H1 (cell line): ENCODE measurements at places on chromosomes 6 and 20. TPM values are rescaled to one million over a fixed set of nuclear protein-coding genes. Genes with fewer than 3 reads are reported as not detected.

- no peak for DNase-seq
- H3K27me3 ChIP-seq = no peaks in the 10 kb centered on the region
- no peaks in the 10 kb centered on the region for H3K36me3 ChIP-seq
- peak overlapping the region; percentile 69 for H3K4me3 ChIP-seq
- H3K4me1 ChIP-seq = no peaks in the 10 kb centered on the region
These were observed 44.1 kb downstream of the DPPA5 start for GRCh38 chr6:73309785-73310502.

DNA sequence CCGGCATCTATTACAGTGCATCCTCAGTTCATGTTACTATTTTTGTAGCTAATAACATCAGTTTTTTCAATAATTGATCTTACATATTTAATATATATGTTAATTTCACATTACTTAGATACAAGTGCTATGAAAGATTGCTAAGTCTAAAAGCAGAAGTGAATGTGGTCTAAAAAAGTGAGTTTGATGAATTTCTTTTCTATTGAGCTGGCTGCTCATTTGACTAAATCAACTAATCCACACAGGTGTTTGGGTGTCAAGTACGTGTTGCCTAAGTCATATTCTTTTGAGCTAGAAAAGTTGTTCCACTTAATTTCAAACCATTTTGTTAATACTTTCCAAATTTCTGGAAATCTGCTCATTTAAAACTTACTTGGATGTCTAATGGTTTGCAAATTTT is 46.6 kb upstream of the EZR start:
- H3K27me3 ChIP-seq = no peaks in the 10 kb centered on the region
- no peaks in the 10 kb centered on the region for H3K36me3 ChIP-seq
- DNase-seq = no peak
- H3K4me3 ChIP-seq = no peak overlapping the region

GRCh38 chr6:164401871-164402270 is 907.5 kb downstream of the C6orf118 start:
- no peaks in the 10 kb centered on the region for H3K27me3 ChIP-seq
- no peak for DNase-seq
- no peaks in the 10 kb centered on the region; the same call in 1 of the 2 replicates for H3K4me1 ChIP-seq
- no peak overlapping the region for H3K4me3 ChIP-seq

GRCh38 chr6:152909241-152909640 is 73.6 kb downstream of the FBXO5 start:
- H3K27me3 ChIP-seq = peaks cover 14% of the 10 kb centered on the region
- no peaks in the 10 kb centered on the region for H3K4me1 ChIP-seq
- no peak overlapping the region for H3K27ac ChIP-seq
- H3K36me3 ChIP-seq = no peaks in the 10 kb centered on the region
- DNase-seq = no peak
- no peak overlapping the region for H3K4me3 ChIP-seq

- no peaks in the 10 kb centered on the region for H3K27me3 ChIP-seq
- DNase-seq = peak; percentile 59
- H3K4me3 ChIP-seq = no peak overlapping the region
- no peaks in the 10 kb centered on the region for H3K36me3 ChIP-seq
- H3K4me1 ChIP-seq = peaks cover 3% of the 10 kb centered on the region
These were observed 160.1 kb downstream of the ZMYND8 start for GRCh38 chr20:47196091-47197081.

DNA sequence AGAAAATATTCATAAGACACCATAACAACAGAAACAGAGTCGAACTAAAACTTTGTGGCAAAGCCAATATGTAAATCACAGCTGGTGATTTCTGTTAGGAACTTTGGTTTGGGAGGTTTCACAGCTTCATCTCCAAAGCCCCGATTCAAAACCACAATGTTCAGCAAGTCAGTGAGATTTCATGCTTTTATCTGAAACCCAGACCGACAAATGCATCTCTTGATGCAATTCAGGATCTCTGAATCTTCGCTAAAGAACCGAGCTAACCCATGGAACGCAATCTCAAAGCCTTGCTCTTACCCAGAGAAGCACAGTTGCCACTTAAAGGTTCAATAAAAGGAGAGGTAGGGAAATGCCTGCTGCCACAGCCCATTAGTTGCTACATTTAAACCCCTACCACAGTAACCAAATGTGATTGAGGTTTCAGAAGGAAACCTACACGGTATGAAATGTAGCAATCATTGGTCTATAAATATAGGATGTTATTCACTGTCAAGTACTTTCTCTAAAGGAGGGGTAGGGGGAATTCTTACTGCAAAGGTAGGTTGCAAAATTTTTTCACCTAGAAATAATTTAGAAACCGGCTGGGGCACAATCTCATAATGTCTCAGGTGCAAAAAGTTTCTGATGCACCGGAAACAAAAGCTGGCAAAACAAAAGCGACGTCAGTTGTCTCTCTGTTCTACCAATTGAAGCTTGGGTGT is 381.0 kb upstream of the ARID1B start:
- no peaks in the 10 kb centered on the region for H3K36me3 ChIP-seq
- H3K27ac ChIP-seq = no peak overlapping the region
- peak overlapping the region; percentile 51; the same call in 1 of the 2 replicates for H3K4me3 ChIP-seq
- DNase-seq = no peak
- peaks cover 7% of the 10 kb centered on the region for H3K4me1 ChIP-seq

- no peak for DNase-seq
- no peaks in the 10 kb centered on the region for H3K4me1 ChIP-seq
- H3K27me3 ChIP-seq = no peaks in the 10 kb centered on the region
- H3K27ac ChIP-seq = no peak overlapping the region
- no peak overlapping the region for H3K4me3 ChIP-seq
These were observed 197.0 kb upstream of the RNF217 start for GRCh38 chr6:124765280-124765679.

- DNase-seq = no peak
- no peak overlapping the region for H3K4me3 ChIP-seq
- no peak overlapping the region for H3K27ac ChIP-seq
- H3K36me3 ChIP-seq = no peaks in the 10 kb centered on the region
- no peaks in the 10 kb centered on the region for H3K27me3 ChIP-seq
These were observed 54.6 kb downstream of the LYRM4 start for GRCh38 chr6:5205877-5206850.

DNA sequence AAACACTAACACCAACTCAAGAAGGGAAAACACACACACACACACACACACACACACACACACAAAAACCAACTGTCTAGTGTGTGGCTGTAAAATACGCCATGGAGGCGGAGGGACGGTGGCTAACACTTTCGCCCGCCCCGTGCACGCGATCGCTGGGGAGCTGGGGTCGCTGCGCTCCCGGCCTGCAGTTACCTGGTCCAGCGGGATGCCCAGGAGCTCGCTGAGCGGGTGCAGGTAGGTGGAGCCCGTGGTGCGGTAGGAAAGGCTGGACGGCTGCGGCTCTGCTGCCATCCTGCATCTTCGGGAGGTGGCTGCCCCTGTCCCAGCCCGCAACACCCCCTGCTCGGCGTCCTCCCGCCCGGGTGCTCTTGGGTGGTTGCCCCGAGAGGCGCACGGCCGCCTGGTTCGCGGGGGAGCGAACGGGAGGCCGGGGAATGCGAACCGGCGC is 303 bp downstream of the MBOAT1 start:
- no peaks in the 10 kb centered on the region for H3K27me3 ChIP-seq
- H3K27ac ChIP-seq = no peak overlapping the region
- peak overlapping the region; percentile 64 for H3K4me3 ChIP-seq

DNA sequence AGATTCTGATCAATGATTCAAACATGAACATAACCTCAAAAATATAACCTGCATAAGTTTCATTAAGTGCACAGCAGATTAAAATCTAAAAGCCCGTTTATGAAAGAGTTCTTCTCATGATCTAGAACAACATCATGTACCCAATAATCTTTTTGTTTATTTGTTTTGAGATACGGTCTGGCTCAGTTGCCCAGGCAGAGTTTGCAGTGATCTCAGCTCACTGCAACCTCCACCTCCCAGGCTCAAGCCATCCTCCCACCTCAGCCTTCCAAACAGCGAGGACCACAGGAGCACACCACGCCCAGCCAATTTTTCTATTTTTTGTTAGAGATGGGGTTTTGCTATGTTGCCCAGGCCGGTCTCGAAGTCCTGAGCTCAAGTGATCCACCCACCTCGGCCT is 149.7 kb downstream of the CDK19 start:
- H3K36me3 ChIP-seq = no peaks in the 10 kb centered on the region
- DNase-seq = no peak
- no peak overlapping the region for H3K27ac ChIP-seq
- H3K4me3 ChIP-seq = no peak overlapping the region
- H3K27me3 ChIP-seq = no peaks in the 10 kb centered on the region
- H3K4me1 ChIP-seq = no peaks in the 10 kb centered on the region

DNA sequence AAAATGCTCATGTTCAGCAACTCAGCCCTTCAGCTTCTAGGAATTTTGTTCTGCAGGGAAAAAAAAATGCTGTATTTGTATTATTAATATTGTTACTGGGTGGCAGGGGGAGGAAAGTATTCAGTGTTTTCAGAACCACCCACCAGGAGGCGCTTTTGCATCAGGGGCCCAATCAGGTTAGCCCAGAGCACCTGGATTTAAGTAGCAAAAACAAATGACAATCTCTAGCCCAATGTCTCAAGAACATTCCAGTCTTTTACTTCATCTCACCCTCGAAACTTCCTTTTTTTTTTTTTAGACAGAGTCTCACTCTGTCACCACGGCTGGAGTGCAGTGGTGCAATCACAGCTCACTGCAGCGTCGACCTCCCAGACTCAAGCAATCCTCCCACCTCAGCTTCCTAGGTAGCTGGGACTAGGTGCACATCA is 635 bp upstream of the C20orf203 start:
- H3K4me3 ChIP-seq = no peak overlapping the region
- H3K4me1 ChIP-seq = peaks cover 4% of the 10 kb centered on the region
- no peak overlapping the region for H3K27ac ChIP-seq
- H3K36me3 ChIP-seq = no peaks in the 10 kb centered on the region

GRCh38 chr6:162156146-162156545 is 571.4 kb downstream of the PRKN start:
- no peak overlapping the region for H3K27ac ChIP-seq
- no peak overlapping the region for H3K4me3 ChIP-seq
- H3K4me1 ChIP-seq = no peaks in the 10 kb centered on the region
- H3K27me3 ChIP-seq = no peaks in the 10 kb centered on the region
- DNase-seq = no peak

DNA sequence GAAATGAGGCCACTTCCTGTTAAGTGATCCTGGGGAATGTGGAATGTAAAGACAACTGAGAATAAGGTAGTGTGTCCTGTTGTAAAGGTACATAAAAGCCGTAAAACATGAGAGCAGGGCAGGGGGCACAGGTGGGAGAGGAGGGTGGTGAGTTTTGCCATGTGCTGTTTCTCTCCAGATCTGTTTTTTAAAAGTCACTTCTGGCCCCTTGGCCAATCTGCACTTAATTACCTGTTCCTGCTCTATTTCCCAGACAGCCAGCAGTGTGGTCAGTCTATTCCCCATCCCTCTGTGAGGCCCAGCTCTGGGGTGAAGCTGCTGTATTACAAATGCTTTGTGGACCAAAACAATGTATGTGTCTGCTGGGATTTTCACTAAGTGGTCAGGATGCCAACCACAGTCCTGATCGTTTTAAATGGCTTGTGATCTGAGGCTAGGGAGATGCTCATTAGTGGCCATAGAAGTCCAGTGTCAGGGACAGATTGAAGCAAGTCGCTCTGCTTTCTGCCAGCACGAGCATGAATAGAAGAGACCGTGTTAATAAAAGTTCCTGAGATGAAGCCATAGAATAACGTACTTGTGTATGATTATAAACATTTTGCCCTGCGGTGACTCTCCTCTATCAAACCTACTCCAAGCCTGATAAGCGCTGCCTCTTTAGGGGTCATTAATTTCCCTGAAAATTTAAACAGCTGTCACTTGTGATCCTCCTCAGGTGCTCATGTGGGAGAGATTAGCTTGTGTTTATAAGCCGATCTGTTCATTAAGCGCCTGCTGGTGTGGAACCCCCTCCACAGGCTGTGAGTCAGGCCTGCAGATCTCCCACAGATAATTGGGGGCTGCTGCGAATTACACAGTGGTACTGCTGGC is 111.8 kb upstream of the CENPW start:
- no peaks in the 10 kb centered on the region for H3K27me3 ChIP-seq
- no peak overlapping the region for H3K27ac ChIP-seq
- no peaks in the 10 kb centered on the region for H3K36me3 ChIP-seq
- DNase-seq = no peak
- no peak overlapping the region for H3K4me3 ChIP-seq
- H3K4me1 ChIP-seq = no peaks in the 10 kb centered on the region; the same call in 1 of the 2 replicates

- peaks cover 4% of the 10 kb centered on the region for H3K4me1 ChIP-seq
- no peaks in the 10 kb centered on the region for H3K36me3 ChIP-seq
- no peak overlapping the region for H3K4me3 ChIP-seq
- no peak for DNase-seq
- H3K27ac ChIP-seq = no peak overlapping the region
These were observed 11.5 kb downstream of the PMEPA1 start for GRCh38 chr20:57698116-57698866.

GRCh38 chr6:135858931-135859330 is 7.4 kb downstream of the PDE7B start:
- no peak overlapping the region for H3K4me3 ChIP-seq
- H3K27ac ChIP-seq = no peak overlapping the region
- H3K36me3 ChIP-seq = no peaks in the 10 kb centered on the region
- no peaks in the 10 kb centered on the region for H3K27me3 ChIP-seq

DNA sequence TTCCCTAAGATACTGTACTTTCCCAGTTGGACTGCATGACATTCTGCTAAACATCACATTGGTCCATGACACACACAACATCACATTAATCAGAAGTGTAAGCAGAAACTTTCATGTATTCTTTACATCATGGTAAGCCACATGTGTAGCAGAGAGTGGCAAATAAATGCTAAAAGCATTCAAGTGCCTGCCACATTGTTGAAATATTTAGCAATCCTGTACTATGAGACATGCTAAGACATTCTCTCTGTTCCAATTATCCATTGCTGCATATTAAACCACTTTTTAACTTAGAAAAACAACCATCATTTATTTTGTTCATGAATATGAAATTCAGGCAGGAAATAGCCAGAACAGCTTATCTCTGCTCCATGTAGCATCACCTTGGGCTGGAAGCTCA is 207.7 kb upstream of the GJE1 start:
- H3K27ac ChIP-seq = no peak overlapping the region
- no peaks in the 10 kb centered on the region for H3K27me3 ChIP-seq
- no peaks in the 10 kb centered on the region for H3K4me1 ChIP-seq
- no peak overlapping the region for H3K4me3 ChIP-seq

GRCh38 chr20:34575271-34575670 is 16.8 kb downstream of the MAP1LC3A start:
- no peaks in the 10 kb centered on the region for H3K36me3 ChIP-seq
- no peaks in the 10 kb centered on the region for H3K27me3 ChIP-seq
- no peaks in the 10 kb centered on the region for H3K4me1 ChIP-seq
- DNase-seq = no peak
- no peak overlapping the region for H3K4me3 ChIP-seq

- DNase-seq = peak; percentile 83
- H3K36me3 ChIP-seq = no peaks in the 10 kb centered on the region
- no peak overlapping the region for H3K27ac ChIP-seq
- no peaks in the 10 kb centered on the region for H3K27me3 ChIP-seq
- peaks cover 2% of the 10 kb centered on the region; the same call in 1 of the 2 replicates for H3K4me1 ChIP-seq
- H3K4me3 ChIP-seq = peak overlapping the region; percentile 29
These were observed 16.8 kb upstream of the ARFGEF2 start for GRCh38 chr20:48904566-48905296.

C20orf96 gene
- polyA plus RNA-seq = 19.2 and 19.3 TPM in 2 replicates

ERVFRD-1 gene
- polyA plus RNA-seq = not detected in 2 replicates

BANF2 gene
- polyA plus RNA-seq = not detected in 2 replicates
